Left renal pelvis (tissue), 4 donors: ENCODE measurements at places on chromosomes 12 and 14. TPM values are rescaled to one million over a fixed set of nuclear protein-coding genes. Genes with fewer than 3 reads are reported as not detected.

CLEC4C gene
- not detected for polyA plus RNA-seq

GRCh38 chr12:106058256-106059182 lies 80.2 kb downstream of the NUAK1 start:
- no peak for DNase-seq

P2RX2 gene
- polyA plus RNA-seq: 1.6 TPM

- no peak for DNase-seq
Observed at GRCh38 chr12:56104815-56105608, 653 bp downstream of the PA2G4 start.

AQP2 gene
- 127 TPM for polyA plus RNA-seq

DNA sequence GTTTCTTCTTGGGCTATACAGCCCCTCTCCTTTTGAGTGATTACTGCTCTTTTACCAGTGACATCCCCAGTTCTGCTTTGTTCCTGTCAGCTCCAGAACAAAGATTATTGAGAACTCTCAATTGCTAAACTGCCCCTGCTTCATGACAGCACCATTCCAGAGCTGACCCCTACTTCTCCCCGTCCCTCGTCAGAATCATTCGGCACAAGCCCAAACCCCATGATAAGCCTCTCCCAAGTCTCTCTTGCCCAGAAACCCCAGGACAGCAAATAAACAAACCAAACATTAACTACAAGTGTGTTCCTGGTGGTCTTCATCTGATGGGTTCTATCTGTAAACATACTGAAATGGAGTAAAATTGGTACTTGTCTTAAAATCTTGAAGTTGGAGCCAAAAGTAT lies 9.3 kb upstream of the DLGAP5 start:
- no peak for DNase-seq

- no peak for DNase-seq
Observed at GRCh38 chr14:75370416-75371205, 57.2 kb upstream of the JDP2 start.

- DNase-seq: no peak
Observed at GRCh38 chr12:26466726-26467125, 271.4 kb downstream of the SSPN start.
